ENCODE measurements at places on chromosomes 11 and 22.

GRCh38 chr22:49292909-49293308, 534.8 kb downstream of the BRD1 start:
- no peak for DNase-seq

GRCh38 chr11:60912851-60913528, 968 bp upstream of the TMEM109 start:
- no peak for DNase-seq

- peak; percentile 17 for DNase-seq
Observed at GRCh38 chr22:23376256-23376655, 195.9 kb downstream of the BCR start.

DNA sequence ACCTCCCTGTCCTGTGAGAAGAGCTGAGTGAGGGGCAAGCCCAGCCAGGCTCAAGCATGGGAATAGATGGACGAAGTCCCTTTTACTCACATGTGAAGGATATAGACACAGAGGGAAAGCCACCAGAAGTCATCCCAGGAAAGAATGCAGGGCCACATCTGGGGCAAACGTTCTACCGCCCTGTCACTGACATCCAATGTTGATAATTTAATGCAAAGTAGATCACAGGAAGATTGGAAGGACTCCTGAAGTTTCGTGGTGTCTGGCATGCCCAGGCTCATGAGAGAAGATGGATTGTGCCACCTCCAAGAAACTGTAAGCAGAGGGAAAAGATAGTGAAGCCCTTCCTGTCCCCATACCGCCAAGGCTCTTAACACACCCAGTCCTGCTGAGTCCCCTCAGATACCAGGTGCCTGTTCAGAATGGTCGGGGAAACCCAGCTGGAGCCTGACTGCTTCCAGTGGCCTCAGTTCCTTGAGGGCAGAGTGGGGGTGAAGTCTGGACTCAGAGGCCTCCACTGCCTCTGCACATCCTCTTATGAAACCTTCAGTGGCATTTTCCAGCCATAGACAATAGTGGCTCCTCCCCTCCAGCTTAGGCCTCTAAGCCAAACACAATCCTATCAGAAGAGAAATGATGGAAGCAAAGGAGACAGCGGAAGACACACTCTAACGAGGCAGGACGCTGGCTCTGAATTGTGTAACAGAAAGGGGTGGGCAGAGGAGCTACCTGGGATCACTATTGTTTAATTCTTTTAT, 7.5 kb upstream of the STK33 start:
- no peak for DNase-seq

DNA sequence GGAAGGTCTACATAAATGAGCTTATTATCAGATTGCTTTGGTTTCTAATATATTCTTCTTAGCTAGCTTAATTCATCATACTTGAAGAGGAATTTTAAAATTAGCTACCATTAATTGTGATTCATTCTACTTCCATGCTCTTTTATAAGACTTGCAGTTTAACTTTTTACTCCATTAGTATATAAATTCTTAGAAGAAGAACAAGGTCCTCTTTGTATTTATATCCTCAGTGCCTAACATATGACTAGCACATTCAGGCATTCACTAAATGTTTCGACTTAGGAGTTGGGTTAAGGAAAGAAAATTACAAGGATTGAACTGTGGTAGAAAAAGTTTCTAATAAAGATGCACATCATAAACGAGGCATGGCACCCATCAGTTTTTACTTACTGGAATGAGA, 1135.5 kb downstream of the JRKL start:
- DNase-seq = no peak

DNA sequence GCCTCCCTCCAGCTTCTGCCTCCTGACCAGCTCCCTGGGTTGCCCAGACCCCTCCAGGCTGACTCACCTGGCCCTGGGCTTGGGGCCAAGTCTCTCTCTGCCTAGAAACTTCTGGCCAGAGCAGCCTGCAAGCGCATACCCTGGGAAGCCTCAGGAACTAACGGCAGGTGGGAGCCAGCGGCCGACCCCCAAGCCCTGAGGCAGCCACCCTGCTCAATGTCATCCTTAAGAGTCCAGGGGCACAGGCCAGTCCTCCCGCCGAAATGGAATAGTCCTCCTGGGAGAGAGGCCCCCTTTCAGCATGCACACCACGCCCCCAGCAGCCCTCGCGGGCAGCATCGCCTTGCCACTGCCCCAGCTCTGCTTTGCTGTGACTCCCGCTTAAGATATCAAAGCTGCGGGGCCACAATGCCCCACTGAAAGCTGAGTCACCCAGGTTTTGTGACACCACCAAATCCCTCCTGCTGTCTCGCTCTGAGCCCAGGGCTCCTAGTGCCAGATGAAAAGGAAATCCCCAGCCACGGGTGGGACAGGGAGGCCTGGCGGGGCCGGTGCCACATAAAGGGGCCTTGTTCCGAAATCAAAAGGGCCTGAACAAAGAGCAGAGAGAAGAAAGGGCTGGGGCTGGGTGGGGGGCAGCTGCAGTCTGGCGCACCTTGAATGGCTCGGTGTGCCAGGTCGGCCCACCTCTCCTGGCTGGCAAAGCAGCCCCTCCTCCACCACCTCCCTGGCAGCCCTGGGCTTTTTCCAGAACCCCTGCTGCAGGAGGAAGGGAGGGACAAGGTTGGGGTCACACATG, 21.4 kb upstream of the FGF3 start:
- DNase-seq = no peak

DNA sequence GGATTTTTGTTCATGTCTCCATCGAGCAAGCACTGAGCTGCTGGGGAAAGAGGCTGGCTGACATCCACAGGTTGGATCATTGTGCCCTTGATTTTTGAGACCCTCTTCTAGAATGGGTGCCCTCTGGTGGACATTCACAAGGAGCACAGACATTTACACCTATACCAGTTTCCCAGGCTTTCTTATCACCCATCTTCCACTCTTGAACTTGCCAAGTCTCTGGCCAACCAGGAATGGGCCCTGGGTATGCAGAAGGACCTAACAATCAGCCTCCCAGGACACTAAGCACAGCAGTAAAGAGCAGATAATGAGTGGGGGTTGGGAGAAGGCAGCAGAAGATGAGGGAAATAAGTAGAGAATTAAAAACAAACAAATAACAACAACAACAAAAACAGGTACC, 5.7 kb upstream of the INTS4 start:
- DNase-seq = peak; percentile 26

- DNase-seq = no peak
Observed at GRCh38 chr11:14315130-14315529, 43.9 kb downstream of the RRAS2 start.

DNA sequence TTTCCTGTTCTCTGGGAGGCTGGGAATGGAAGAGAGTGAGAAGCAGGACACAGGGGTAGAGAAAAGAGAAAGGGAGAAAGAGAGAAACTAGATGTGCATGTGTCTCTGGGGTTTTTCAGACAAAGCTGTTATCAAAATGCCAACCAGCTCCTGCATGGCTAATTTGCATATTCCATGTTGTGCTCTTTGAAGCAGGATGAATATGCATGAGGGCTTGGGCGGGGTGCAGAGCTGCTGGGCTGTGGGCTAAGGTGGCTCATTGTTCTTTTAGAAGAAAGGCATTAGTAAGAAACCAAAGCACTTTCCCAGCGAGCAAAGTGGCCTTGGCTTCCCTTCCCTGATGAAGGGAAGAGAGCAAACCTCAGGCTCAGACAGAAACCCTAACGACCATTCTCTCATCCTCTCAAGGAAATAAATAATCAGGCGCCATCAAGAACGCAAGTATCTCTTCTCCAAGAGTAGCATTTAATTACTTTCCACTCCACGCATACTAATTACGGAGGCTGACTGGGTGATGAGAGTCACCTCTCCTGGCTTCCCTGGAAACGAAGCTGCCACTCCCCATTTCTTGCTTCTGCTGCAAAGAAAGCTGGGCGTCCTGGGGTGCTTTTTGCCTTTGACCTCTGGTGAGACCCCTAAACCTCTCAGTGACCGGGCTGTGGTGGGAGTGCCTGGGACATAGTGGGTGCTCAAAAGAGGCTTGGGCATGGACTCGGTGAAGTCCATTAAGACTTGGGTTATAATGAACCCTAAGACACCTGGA, 54.2 kb downstream of the FEZ1 start:
- DNase-seq = no peak

DNA sequence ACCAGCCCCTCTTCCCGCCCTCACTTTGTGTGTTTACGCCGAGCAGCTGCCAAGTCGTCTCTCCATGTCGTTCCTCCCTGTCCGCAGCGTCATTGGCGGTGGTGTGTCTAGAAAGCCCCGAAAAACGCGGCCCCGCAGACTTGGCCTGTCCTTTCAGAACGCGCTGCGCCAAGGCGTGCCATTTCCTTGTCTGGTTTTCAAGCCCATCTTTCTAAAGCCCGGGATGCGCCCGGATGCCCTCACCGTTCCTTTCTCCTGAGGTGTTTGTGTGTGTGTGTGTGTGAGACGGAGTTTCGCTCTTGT, 557 bp downstream of the MOV10L1 start:
- DNase-seq = no peak

- no peak for DNase-seq
Observed at GRCh38 chr11:36010010-36010740, 66.3 kb downstream of the LDLRAD3 start.

DNA sequence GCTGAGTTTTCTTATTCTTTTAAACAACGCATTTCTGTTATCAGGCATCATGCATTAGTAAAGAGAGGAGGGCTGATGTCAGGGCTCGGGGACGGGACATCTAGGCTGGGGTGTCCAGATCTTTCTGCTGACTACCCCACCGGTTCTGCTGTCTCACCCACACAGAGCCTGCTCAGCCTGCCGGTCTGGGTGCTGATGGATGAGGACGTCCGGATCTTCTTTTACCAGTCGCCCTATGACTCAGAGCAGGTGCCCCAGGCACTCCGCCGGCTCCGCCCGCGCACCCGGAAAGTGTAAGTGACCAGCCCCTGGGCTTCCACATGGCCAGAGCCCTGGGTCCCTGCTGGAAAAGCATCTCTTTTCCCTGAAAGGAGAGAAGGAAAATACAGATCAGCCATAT, 9.4 kb downstream of the NCF4 start:
- no peak for DNase-seq

DNA sequence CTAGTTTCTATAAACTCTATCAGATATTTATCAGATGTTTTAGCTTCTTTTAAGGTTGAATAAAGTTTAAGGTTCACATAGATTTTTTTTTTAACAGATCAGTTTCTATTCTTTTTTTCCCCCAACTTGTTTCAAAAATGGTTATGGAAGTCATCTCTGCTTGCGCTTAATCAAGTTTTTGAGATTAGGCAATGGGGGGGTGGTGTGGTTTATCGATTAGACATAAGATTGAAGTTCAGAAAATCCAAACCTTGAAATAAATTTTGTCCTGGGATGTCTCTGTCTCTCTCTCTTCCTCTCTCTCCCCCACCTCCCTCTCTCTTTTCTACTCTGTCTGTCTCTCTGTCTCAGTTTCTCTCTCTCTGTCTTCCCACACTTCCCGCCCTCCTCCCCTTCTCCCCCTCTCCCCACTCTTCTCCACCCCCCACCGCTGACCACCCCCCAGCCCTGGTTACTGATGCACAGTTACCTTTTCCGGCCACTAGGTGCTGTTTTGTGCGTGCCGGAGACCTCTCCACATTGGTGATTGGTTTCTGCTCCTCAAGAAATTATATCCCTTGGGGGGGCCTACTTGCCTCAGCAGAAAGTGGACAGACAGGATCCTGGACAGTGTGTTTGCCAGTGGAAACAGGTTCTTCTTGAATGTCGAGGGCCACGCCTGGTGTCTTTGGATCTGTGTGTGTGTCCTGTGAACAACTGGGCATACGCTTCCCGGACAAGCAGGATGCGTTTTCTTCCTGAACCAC, 29.7 kb upstream of the ANO1 start:
- DNase-seq = no peak

GRCh38 chr11:31817054-31817620, 6.0 kb upstream of the PAX6 start:
- no peak for DNase-seq

DNA sequence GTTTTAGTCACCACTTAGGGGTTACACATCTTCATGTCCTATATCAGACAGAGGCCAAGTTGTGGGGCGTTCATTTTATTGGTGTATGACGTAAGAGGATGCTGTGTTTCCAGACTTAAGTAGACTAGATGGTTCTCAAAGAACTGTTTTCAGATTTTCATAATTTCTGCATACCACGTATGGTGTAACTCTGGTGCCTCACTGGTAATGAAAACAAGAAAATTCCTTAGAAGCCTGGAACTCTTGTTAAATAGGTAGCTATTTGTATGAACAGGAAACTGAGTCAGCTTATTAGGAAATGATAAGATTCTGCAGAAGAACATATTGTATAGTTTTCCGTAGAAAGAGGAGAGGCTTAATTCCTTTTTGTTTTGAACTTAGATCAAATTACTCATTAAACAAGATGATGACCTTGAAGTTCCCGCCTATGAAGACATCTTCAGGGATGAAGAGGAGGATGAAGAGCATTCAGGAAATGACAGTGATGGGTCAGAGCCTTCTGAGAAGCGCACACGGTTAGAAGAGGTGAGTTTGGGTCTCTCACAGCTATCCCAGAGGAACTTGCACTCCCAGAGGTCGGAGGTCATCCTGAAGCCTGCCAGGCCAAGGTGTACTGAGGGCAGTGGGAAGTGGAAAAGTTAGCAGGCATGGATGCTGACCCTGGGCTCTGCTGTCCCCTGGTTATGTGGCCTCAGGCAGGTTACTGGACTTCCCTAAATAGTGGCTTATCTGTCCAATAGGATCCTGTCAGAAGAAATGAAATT, 3.9 kb downstream of the CDC45 start:
- no peak for DNase-seq

DNA sequence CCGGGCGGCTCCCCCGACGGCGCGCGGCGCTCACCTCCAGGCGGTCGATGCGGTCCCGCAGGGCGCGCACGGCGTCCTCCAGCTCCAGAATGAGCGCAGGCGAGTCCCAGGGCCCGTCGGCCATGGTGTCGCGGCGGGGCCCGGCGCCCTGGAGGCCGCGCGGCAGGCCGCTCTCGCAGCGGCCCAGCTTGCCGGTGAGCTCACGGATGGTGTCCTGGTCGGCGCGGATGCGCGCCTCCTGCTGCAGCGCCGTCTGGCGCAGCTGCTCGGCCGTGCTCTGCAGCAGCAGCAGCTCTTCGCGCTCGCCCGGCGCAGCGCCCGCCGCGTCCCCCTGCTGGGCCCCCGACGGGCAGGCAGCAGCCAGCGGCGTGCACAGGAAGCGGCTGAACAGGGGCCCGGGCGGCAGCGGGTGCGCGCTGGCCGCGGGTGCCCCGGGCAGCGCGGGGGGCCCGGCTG, 599 bp downstream of the NPTXR start:
- DNase-seq = peak; percentile 61

GRCh38 chr11:41954034-41954433, 494.6 kb upstream of the LRRC4C start:
- DNase-seq = no peak

DNA sequence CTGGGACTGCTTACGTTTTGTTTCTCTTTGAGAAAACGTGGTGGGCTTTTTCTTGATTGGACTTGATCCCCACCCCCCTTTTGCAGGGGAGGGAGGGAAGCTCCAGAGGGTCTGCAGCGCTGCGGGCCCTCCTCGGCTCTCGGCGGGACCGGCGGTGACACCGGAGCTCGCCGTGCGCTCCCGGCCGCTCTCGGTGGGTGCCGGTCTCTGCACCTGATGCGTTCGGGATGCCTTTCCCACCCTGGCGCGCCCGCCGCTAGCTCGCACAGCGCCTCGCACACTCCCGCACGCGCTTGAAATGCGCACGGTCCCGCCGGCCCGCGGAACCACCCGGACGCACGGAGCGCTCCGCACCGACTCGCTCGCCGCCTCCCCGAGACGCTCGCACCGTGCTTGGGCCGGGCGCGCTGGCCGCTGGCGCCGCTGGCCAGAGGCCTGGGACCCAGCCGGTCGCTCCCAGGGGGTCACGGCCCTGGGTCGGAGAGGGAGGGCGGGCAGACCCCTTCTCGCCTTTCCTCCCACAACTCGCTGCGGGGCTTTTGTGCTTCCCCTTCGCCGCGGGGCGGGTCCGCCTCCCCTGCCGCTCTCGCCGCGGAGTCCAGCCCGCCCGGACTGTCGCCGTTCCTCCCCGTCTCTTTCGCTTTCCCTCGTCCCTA, 1.0 kb downstream of the ZBTB16 start:
- no peak for DNase-seq
